Spinal cord (tissue), 10 donors: ENCODE measurements at places on chromosomes 4 and X.

DNA sequence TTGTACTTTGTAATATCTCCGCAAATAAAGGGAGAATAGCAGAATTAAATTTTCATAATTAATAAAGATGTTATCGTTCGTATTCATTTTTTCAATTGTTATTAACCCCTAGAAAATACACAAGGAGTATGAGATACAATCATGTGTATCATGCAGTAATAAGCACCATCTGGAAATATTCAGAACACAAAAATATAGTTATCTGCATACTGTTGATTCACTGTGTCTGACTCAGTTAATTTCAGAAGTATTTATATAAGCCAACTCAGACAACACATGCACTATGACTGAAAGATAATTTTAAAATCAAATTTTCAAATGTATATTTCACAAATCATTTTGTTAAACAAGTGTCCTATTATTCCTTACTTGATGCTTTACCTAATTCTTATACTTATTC lies 1954.8 kb downstream of the ARAP2 start:
- no peaks in the 10 kb centered on the region for H3K27me3 ChIP-seq
- H3K4me3 ChIP-seq, result no peak overlapping the region
- no peak for DNase-seq
- no peaks in the 10 kb centered on the region for H3K4me1 ChIP-seq

DNA sequence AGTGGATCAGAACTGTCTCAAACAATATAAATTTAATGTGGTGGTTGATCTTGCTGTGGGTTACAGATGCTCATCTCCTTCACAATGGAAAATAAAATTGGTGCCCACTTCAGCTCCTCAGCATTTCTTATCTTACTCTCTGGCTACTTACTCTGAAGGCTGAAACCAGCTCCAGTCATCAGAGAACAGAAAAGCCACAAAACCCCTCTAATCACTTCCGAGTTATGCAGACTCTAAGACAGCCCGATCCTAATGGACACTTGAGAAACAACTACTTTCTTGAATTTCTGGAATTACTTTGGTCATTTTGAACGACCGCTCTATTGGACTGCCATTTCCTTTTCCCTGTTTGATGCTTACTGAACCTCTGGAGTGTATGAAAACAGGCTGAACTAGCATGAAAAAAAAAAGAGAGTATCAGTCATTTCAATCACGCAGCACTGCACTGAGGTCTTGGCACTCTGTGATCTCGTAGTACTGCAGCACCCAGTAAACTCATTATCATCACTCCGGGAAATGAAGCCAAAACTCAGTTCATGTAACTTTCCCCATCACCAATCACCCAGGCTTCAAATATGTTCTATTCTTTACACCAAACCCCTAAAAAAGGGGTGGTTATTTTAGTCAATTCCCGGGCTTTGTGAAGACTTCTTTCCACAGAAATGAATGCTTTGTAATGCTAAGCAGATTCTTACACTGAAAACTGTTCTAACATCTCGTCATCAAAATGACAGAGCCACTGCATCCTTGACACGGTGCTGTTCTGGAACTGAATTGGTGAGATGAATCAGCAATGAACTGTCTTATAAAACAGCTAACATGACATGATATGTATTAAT lies 54.5 kb downstream of the TSPAN5 start:
- H3K27me3 ChIP-seq, result no peaks in the 10 kb centered on the region
- peaks cover 3% of the 10 kb centered on the region for H3K4me1 ChIP-seq

GRCh38 chr4:186606591-186606992 lies 51.2 kb upstream of the MTNR1A start:
- H3K36me3 ChIP-seq, result peaks cover 38% of the 10 kb centered on the region
- H3K4me1 ChIP-seq, result no peaks in the 10 kb centered on the region
- no peak for DNase-seq
- no peak overlapping the region for H3K27ac ChIP-seq
- H3K27me3 ChIP-seq, result no peaks in the 10 kb centered on the region
- H3K4me3 ChIP-seq, result no peak overlapping the region

- H3K27ac ChIP-seq, result no peak overlapping the region
- H3K27me3 ChIP-seq, result no peaks in the 10 kb centered on the region
- no peaks in the 10 kb centered on the region for H3K36me3 ChIP-seq
Measured at GRCh38 chr4:137946453-137947174, 295.5 kb downstream of the SLC7A11 start.

DNA sequence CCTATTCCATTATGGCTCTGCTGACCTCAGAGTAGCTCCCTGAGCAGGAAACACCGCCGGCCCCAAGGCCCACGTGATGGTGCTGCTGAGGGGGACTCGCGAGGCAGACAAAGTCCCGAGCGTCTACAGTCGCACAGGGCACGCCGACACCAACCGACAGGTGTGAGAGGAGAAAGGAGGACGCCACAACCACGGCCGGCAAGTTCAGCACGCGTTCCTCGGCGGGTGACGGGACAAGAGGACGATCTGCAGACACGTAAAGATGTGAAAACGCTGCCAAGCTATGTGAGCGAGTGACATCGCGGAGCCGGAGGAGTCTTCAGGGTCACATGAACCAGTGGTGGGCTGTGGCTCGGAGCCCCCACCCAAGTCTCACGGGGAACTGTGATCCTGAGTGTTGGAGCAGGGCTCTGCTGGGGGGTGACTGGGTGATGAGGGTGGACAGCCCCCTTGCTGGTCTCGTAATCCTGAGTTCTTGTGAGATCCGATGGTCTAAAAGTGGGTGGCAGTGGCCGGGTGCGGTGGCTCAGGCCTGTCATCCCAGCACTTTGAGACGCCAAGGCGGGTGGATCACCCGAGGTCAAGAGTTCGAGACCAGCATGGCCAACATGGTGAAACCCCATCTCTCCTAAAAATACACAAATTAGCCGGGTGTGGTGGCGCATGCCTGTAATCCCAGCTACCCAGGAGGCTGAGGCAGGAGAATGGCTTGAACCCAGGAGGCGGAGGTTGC lies 34.0 kb downstream of the PPP2R3B start:
- peaks cover 26% of the 10 kb centered on the region for H3K4me1 ChIP-seq
- H3K4me3 ChIP-seq, result no peak overlapping the region
- no peak overlapping the region for H3K27ac ChIP-seq
- H3K27me3 ChIP-seq, result no peaks in the 10 kb centered on the region

- no peaks in the 10 kb centered on the region for H3K36me3 ChIP-seq
- H3K4me1 ChIP-seq, result no peaks in the 10 kb centered on the region
- H3K27ac ChIP-seq, result no peak overlapping the region
Measured at GRCh38 chr4:13762130-13762529, 134.6 kb upstream of the BOD1L1 start.

DNA sequence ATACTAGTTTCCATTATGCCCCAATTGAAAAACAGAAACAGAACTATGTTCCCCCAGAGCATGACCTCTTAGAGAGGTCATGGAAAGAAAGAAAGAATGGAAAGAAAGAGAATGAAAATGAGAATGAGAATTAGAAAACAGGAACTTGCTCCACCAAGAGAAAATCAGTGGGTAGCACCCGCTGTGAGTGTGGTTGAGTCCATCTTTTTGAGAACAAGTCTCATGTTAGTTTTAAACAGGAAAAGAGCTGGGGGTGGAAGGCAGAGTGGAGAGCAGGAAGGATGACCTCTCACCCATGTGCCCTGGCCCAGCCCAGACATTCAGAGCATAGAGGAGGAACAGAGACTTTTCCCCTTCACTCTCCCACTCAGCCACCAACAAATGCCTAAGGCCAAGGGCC lies 4.9 kb downstream of the GSX2 start:
- peaks cover 99% of the 10 kb centered on the region for H3K27me3 ChIP-seq
- H3K36me3 ChIP-seq, result no peaks in the 10 kb centered on the region
- H3K4me1 ChIP-seq, result peaks cover 54% of the 10 kb centered on the region
- no peak for DNase-seq
- H3K4me3 ChIP-seq, result no peak overlapping the region

- H3K27ac ChIP-seq, result no peak overlapping the region
- H3K4me3 ChIP-seq, result no peak overlapping the region
- no peaks in the 10 kb centered on the region for H3K27me3 ChIP-seq
Measured at GRCh38 chrX:26783512-26784225, 567.7 kb downstream of the MAGEB5 start.

DNA sequence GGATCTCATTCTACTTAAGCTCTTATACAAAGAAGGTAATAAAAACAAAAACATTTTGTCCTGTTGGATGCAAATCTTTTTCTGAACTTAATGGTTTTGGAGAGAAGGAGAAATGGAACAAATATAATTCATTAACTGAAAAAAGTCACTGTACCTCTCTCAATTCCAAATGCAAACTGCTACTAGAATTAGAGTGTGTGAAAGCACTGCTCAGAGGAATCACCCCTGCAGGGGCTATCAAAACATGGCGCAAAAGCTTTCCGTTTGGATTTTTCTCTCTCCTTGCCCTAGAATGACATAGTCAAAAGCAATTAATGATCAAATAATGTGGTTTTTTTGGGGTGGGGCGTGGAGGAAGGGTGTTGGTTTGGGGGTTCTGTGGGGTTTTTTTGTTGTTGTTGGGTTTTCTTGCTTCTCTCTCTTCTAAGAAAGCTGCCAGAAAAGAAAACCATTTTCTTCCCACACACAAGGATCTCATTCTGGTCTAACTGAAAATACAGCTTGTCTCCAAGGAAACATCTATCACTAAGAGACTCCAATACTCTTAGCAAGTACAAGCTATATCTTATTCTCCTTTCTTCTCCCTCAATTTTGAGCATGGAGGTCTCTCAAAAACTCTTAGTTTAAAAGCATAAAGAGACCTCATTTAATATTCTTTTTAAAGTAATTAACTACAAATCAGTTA lies 41.6 kb downstream of the USP46 start:
- DNase-seq, result peak; percentile 28
- no peaks in the 10 kb centered on the region for H3K27me3 ChIP-seq
- H3K4me1 ChIP-seq, result peaks cover 8% of the 10 kb centered on the region
- H3K36me3 ChIP-seq, result no peaks in the 10 kb centered on the region
- peak overlapping the region; percentile 68 for H3K27ac ChIP-seq
- H3K4me3 ChIP-seq, result peak overlapping the region; percentile 16

DNA sequence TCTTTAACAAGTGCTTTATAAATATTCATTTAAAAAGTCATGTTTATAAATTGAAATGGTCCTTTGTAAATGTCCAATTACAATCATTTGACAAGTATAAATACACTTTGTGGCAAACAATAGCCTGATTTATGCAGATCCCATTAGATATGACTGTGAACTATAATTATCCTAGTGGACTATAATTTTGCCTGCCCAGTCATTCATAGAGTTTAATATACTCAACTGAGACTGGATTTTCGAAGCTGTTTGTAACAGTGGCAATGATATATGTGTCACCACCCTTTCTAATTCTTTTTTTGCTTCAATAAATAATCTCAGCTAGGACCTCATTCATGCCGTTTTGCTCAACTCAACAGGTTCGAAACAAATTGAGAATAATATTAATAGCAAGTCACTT lies 732.0 kb downstream of the PCDH18 start:
- H3K27me3 ChIP-seq, result no peaks in the 10 kb centered on the region
- H3K36me3 ChIP-seq, result no peaks in the 10 kb centered on the region
- DNase-seq, result no peak
- H3K4me3 ChIP-seq, result no peak overlapping the region

DNA sequence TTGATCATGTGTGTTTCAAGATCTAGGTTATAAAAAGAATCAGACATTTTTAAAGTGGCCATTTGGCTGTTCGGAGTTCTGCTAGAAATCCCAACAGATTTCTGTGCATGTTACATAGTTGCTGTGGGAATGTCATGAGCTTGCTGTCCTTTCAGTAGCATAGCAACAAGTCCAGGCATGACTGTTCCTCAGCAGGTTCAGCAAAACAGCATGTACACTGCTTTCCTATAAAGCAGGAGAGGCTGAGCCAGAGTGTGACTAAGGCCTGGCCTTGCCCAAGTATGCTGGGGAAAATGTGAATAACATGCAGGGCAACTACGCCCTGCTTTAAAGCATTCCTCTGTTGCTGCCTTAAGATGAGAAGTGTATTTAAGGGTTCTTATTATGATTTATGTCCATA lies 217.1 kb upstream of the SMIM31 start:
- DNase-seq, result peak; percentile 54
- no peaks in the 10 kb centered on the region for H3K27me3 ChIP-seq
- H3K36me3 ChIP-seq, result no peaks in the 10 kb centered on the region
- no peak overlapping the region for H3K27ac ChIP-seq
- H3K4me3 ChIP-seq, result no peak overlapping the region
- no peaks in the 10 kb centered on the region for H3K4me1 ChIP-seq

GRCh38 chr4:106266201-106266600 lies 49.8 kb downstream of the TBCK start:
- no peaks in the 10 kb centered on the region for H3K27me3 ChIP-seq
- no peaks in the 10 kb centered on the region for H3K4me1 ChIP-seq
- no peak overlapping the region for H3K27ac ChIP-seq
- peak; percentile 67 for DNase-seq
- no peak overlapping the region for H3K4me3 ChIP-seq

DNA sequence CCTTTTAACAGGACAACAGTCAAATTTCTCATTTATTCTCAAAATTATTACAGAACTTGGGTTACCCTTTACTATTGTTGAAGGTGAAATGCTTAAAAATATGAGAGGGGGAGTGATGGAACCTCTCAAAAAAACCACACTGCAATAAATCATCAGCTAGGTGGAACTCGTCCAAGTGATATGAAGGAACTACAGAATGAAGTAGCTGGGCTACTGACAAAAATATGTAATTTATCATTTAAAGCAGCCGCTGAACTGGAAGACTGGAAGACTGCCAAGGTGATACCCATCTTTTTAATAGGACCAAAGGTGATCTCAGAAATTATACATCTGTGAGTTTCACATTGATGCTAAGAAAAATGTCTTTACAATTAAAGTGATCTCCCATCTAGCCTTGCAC lies 597.7 kb upstream of the TENM3 start:
- H3K4me3 ChIP-seq, result no peak overlapping the region
- no peak overlapping the region for H3K27ac ChIP-seq
- no peaks in the 10 kb centered on the region for H3K27me3 ChIP-seq
- no peaks in the 10 kb centered on the region for H3K4me1 ChIP-seq
- H3K36me3 ChIP-seq, result no peaks in the 10 kb centered on the region
- no peak for DNase-seq

- no peaks in the 10 kb centered on the region for H3K27me3 ChIP-seq
- H3K4me1 ChIP-seq, result no peaks in the 10 kb centered on the region
- H3K4me3 ChIP-seq, result no peak overlapping the region
- H3K27ac ChIP-seq, result no peak overlapping the region
- no peak for DNase-seq
Measured at GRCh38 chr4:69713593-69713992, 46.8 kb downstream of the SULT1B1 start.
